ENCODE measurements at places on chromosomes 11 and 22.

DNA sequence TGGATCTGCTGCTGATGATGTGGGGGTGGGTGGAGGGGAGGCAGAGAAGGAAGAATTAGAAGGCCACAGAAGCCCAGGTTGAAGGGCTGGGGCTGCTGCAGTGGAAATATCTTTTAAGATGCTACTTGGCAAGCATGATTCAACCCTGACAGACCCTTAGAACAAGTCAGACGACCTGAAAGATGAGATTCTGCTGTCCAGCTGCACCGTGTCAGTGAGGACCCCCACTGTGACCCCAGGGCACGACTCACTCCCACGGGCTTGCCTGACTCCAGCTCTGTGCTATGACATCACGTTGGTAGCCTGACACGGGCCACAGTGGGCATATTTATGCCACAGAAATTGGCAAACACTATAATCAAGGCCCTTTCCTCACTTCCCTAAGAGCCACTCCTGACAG lies 36.0 kb downstream of the LRFN4 start:
- no peak for DNase-seq

GRCh38 chr11:71340086-71340606 lies 87.8 kb upstream of the SHANK2 start:
- DNase-seq, result no peak

- DNase-seq, result no peak
Observed at GRCh38 chr11:44112091-44112821, 16.8 kb downstream of the EXT2 start.

GRCh38 chr11:69114811-69115523 lies 40.8 kb upstream of the SMIM38 start:
- no peak for DNase-seq

DNA sequence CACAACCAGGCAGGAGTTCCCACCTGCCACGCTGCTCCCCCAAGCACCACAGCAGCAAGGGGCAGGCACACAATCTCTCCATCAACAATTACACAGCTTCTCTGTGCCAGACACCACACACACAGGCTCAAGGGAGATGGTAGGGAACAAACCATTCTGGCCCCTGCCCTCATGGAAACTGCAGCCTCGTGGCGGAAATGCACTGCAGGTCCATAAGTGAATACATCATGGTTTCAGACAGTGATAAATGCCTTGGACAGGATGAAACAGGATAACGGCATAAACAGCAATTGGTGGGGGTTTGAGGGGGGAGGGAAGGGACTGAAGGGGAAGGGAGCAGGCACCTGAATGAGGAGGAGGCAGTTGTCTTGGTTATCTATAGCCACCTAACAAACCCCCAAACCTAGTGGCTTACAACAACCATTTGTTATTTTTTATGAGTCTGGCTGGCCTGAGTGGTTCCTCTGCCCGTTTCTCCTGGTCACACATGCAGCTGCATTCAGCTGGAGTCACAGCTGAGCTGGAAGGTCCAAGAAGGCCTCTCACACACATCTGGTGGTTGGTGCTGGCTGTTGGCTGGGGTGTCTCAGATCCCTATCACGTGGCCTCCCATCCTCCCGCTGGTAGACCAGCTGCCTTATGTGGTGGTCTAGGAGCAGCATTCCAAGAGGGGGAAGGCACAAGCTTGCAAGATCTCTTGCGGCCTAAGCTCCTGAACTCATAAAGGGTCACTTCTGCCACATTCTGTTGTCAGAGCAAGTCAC lies 15.0 kb upstream of the YWHAH start:
- no peak for DNase-seq

GRCh38 chr11:1139441-1140083 lies 18.2 kb upstream of the MUC5AC start:
- no peak for DNase-seq

DNA sequence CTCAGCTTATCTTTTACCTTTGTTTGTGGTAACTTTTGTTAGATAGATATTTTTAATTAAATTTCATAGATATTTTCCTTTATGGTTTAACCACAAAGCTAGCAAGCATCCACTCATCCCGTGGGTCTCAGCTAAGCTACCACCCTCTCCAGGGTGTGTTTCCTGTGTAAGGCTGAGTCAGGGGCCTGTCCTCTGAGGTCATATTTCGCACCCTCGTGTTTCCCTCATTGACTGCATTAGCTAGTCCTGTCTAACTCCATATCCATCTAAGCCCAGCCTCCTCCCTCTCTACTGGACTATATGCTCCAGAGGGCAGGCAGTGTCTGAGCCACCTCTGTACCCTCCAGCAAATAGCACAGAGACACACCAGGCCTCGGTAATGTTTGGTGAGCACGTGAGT lies 16.7 kb downstream of the XRRA1 start:
- no peak for DNase-seq

DNA sequence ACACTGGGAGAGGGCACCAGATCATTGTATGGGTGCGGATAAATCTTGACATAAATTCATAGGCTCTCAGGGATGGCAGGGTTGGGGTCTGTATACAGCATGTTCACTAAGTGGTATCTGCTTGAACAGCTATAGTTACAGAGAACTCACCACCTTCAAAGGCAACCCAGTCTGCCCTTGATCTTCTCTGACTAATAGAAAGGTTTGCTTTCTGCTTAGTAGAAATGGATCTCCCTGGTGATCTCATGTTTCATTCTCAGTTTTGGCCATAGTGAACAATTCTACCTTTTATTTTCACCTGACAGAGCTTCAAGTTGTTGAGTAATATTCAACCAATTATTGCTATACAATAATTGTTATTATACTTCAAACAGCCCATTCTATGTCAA lies 32.4 kb downstream of the CNTF start:
- no peak for DNase-seq

DNA sequence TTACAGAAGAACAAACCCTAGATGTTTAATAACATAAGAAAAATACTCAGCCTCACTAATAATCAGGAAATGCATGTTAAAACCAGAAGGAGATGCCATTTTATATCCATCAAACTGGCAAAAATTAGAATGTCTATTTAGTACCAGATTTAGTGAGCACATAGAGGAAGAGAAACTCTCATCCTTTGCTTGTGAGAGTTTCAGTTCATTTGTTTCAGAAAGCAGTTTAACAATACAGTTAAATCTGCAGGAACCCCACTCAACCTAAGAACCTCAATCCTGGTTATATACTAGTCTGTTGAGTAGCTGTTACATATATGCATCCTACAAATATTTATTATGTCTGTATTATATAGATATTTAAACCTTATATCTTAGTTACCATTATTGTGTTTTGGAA lies 172.6 kb downstream of the WNT11 start:
- DNase-seq, result no peak

DNA sequence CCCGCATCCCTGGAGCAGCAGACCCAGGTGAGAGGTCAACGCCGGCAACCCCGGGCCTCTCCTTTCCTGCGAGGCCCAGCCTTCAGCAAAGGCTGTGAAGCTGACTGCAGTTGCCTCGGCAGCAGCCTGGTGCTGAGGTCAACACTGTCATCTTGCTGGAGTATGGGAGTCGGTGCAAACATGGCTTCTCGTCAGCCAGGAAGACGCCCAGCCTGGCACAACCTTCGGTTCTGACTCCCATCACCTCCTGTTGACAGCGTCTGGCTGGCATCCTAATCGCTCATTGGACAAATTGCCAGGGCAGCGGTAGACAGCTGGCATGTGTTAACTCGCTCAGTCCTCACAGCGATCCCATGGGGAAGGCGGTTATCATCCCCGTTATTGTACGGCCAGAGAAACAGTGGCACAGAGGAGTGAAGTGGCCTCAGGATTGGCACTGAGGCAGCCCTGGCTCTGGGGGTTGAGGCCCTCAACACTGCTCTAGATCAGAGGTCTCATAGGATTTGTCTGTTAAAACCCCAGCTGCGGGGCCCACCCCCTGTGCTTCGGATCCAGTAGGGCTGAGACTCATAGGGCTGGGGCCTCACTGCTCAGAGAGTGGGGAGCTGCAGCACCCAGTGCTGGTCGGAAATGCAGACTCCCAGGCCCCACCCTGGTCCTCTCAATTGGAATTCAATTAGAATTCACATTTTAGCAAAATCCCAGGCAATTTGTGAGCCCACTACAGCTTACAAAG lies 39.3 kb upstream of the TP53I11 start:
- no peak for DNase-seq

GRCh38 chr11:120689596-120690275 lies 178.2 kb downstream of the GRIK4 start:
- no peak for DNase-seq

- DNase-seq, result no peak
Observed at GRCh38 chr11:57179681-57180080, 2.1 kb upstream of the LRRC55 start.

DNA sequence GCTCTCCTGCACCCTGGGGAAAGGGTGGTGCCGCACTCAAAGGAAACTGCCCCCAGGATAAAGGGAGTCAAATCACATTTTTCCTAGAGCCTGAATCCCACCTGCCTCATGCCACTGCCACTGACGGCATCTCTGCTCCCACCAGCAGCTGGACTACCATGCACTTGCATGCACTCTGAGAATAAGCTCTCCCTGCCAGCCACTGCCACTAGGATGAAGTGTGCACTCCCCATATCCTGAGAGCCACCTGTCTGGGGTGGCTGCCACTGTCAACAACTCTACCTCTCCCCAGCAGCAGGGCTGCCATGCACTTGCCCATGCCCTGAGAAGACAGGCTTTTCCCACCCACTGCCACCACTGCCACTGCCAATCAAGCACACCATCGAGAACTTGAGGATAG lies 31.6 kb downstream of the MRGPRX4 start:
- DNase-seq, result no peak
